Placental pericyte (primary cell): ENCODE measurements at places on chromosomes 7 and 10. TPM values are rescaled to one million over a fixed set of nuclear protein-coding genes. Genes with fewer than 3 reads are reported as not detected.

AFAP1L2 gene
- total RNA-seq: 12.6 and 62.2 TPM in 2 replicates

ZNF488 gene
- total RNA-seq: under 0.01 TPM in 1 of 2 replicates, not detected in the other

CHAT gene
- not detected in 2 replicates for total RNA-seq

AMZ1 gene
- total RNA-seq: 0.88 and 3.3 TPM in 2 replicates
